ENCODE measurements at places on chromosomes 11 and 22.

- DNase-seq = no peak
Measured at GRCh38 chr22:22360014-22360413, 115.4 kb downstream of the VPREB1 start.

GRCh38 chr11:29448246-29448877, 568.5 kb downstream of the KCNA4 start:
- peak; percentile 27 for DNase-seq

DNA sequence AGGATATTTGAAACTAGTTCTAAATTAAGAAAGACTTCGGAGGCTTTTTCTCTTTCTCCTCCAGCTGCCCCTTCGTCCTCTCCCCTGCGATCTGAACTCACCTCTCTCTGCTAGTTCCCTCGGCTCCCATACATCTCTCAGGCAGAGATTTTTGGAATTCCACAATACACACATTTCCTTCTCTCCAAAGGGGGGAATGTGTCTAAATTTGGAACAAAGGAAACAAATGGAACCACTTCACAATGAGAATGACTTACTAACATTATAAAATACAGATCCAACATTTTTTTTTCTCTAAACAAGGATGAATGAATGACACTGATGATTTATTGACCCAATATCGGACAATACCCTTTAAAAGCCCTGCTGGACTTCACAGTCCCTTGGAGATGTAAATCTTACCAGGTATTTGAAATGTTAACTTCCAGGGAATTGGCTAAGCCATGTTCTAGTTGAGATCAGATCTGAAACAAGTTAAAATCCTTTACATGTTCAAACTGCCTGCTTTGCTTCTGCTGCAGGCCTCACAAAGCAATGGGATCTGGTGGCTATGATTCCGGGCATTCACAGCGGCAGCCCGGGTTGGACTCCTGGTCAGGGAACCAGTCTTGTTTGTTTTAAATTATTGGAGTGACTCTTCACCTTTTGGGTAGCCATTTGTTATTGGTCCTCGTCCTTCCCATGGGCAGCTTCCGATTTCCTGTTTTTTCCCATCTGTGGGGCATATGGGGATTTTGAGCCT, 20.5 kb upstream of the GSTP1 start:
- DNase-seq = peak; percentile 55

- no peak for DNase-seq
Measured at GRCh38 chr11:17273668-17274282, 2.8 kb upstream of the NUCB2 start.

GRCh38 chr11:134138376-134138775, 69.5 kb downstream of the JAM3 start:
- no peak for DNase-seq

GRCh38 chr11:25163421-25163820, 666.6 kb downstream of the LUZP2 start:
- DNase-seq = no peak

DNA sequence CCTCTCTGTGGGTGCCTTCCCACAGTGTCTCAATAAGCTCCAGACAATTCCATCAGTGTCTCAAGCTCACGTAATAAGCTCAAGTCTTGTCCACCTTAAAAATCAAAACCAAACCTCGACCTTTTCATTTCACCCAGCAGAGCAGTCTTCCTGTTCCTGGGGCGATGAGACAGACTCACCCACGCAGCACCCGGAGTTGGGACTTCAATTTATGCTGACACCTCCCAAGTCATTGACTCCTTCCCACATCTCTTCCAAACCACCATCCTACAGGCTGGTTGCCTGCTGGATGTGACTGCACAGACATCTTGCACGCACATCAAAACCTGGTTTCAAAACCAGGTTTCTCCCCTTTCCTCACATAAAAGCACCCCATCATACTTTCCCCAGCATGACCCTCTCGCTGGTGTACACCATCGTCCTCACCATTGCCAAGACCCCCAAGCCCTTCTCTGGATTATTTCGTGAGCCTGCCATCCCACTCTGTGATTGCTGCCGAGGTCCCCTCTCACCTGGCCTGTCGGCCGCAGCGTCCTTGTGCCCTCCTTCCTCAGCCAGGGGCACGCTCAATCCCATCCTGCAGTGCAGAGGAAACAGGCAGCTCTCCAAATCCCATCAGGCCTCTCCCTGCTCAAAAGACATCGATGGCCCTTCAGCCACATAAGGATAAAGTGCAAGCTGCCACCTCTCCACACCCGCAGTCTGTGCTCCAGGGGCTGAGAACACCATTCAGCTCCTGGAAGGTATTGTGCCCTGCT, 45.1 kb upstream of the FBXO3 start:
- DNase-seq = no peak

GRCh38 chr22:39731881-39732555, 161.5 kb downstream of the CACNA1I start:
- DNase-seq = no peak

DNA sequence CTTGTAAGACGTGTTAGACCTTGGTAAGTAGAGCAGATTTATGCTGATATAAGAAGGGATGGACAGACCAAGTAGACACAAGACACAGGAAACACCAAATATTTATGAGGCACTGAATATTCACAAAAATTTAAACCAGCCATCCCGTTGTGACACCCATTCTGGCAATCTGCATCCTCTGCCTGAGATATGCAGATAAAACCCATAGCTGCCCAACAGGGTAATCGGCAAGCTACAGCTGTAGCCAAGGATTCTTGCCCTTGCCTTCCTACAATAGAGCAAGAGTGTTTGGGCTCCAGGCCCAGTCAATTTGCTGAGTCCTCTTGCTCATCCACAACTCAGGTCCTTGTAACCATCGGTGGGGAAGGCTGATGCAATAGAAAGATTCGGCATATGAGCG, 18.5 kb upstream of the MPZL2 start:
- DNase-seq = no peak

DNA sequence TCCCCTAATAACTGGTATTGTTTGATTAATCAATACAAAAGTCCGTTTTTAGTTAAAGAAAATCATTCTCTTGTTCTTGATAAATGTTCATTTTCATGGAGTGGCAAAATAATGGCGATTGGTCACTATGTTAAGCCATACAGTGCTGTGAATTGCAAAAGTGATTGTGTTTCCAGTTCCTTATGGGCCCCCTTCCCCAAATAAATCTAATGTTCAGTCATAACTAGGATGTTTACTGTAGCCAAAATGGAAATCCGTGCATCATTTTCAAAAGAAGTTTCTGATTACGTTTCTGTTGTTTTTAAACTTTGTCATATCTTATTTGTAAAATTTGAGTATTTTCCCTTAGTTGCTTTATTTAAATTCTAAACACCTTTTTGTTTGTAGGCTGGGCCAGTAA, 845 bp downstream of the RBM7 start:
- DNase-seq = peak; percentile 2

DNA sequence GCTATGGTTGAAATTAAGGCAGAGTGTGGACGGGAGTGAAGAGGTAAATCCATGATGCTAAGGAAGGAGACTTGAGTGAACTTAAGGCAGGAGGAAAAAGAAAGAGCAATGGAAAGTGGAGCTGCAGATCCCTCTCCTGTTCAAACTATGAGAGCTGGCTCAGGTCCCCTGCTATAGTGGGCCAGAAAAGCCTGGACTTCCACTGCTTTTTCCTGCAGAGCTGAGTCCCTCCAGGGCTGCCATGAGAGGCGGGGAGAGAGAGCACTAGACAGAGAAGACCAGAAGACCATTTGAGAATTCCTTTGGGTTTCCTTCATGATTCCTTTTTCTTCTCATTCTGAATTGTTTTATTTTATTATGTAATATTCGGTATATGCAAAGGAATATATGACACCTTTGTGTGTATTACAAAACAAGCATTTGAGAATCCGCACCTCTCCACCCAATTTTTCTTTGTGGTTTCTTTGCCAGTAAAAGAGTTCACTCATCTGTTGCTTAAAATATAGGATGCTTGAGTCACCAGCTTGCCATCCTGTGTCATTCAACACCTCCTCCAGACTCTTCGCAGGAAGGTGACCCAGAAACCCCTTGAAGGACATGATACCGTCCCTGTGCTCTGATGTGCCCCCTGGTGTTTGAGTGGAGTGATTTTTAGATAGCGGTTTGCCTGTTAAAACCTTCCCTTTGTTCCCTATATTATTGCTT, 24.4 kb downstream of the SREBF2 start:
- peak; percentile 81 for DNase-seq

DNA sequence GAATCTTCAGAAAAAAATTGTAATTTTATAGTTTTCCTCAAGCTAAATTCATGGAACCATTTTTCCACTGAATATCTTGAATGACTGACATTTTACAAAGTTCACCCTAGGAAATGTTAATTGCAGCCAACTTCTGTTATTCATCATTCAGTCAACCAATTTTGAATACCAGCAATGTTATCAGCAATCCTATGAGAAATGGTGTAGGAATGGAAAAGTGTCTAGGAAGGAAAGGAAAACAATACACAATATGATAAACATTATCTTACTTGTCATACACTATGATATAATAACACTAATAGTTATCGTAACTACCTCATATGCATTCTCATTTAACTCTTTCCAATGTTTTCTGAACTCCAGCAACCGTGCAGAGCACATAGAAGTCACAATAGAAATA, 790.5 kb upstream of the LRRC4C start:
- no peak for DNase-seq

- DNase-seq = no peak
Measured at GRCh38 chr11:66368484-66368883, 3.1 kb downstream of the SLC29A2 start.

DNA sequence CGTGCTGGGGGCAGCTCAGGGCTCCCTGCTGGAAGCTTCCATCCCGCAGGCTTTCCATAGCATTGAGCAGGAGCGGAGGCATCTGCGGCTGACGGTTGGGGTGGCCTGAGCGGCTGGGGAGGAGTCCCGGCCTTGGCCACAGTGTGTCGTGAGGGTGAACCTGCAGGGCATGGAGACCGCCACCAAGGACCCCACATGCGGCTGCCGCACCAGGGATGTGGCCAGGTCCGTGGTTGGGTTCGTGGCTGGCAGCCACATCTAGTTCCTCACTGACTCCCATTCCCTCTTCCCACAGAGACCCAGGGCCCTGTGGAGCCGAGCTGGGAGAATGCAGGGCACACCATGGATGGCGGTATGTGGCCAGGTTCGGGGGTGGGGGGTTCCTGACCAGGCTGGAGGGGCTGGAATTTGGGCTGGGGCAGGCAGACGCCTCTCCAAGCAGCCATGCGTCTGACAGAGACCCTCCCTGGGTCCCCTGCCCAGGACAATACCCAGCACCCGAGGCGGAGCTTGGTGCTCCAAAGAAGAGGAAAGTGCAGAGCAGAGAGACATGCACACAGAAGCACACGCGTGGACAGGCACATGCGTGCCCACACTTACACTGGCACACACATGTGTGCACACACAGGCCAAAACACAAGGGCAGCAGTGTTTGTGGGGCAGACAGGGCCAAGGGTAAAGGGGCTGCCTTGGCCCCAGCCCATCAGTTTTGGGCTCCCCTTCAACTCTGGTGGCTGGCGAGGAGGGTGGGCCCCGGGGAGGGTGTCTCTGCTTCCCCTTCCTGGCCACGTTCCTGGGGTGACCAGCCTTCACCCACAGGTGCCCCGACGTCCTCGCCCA, 2.7 kb downstream of the MUC5B start:
- no peak for DNase-seq

DNA sequence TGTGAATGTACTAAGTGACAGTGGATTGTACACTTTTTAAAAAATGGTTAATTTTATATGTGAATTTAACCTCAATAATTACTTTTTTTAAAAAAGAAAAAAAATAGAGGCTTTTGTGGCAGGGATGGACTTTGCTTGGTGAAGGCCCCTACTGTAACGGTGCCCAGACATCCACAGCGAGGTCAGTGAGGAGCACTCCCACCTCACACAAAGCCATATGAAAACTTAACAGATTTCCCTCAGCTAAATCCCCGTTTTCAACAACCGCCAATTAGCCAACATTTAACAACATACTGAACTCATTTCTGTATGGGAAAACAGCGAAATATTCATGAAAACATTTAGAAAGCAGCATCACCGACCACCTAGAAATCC, 642 bp upstream of the C11orf58 start:
- no peak for DNase-seq

DNA sequence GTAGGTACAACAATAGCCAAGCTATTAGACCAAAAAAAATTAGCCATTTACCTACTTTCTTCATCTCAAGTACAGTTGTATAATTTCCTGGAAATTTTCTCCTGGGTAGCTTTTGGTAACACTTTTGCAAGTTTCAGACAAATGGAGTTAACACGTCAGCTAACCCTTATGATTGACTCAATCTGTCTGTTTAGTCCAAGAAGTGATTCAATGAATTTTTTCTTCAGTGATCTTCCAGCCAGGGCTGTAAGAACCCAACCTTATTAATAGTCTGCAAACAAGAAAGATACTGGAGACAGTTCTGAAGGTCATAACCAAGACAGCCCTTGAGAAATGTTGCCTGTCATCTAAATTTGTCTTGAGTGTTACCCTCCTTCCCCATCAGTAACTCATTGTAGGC, 30.1 kb upstream of the FIBIN start:
- DNase-seq = no peak

DNA sequence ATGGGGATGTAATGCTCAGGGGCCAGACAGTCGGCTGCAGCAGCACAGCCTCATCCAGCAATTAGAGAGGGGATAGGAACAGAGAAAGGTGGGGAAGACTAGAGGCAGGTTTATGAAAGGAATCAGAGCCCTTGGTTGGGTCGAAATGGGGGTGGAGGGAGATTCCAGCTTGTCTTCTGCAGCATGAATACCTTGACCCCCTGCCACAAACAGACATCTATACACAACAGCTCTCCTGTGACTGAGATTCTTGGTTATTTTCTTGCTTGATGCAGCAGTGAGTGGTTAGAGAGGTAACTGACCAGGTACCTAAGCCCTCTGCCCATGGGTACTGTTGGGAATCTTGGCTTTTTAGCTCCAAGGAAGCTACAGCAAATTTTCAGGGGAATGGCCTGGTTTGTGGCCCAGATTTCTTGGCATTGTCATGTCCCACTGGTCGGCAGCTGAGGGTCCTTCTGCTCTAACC, at the start of gene TRIM49D1:
TRIM49D1 (minus strand) TSS at position 51 of the 466 bp plus-strand sequence. CDS start 4,535 bp downstream, outside the sequence.
- no peak for DNase-seq

GRCh38 chr11:119704849-119705248, 24.2 kb downstream of the NECTIN1 start:
- no peak for DNase-seq

DNA sequence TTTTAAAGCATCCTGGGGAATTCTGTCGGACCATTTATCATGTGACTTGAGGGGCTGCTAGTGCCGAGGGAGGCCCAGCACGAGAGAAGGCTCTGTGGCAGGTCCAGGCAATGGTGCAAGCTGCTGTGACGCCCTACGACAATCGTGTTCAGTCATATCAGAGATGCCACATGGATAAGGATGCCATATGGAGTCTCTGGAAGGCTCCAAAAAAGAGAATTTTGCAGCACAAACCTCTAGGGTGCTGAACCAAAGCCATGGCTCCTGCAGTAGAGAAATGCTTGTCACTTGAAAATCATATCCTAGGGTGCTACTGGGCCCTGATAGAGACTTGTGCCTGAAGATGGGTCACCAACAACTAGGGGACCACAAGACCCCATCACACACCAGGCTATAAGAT, 6.7 kb upstream of the CD6 start:
- no peak for DNase-seq

GRCh38 chr11:27383645-27384044, 20.6 kb upstream of the CCDC34 start:
- no peak for DNase-seq

Measured in kidney tubule cell (primary cell).